ENCODE measurements at places on chromosomes 1 and 21.
A peak's percentile ranks its signal among the peaks of the same experiment; 100 is the strongest.

DNA sequence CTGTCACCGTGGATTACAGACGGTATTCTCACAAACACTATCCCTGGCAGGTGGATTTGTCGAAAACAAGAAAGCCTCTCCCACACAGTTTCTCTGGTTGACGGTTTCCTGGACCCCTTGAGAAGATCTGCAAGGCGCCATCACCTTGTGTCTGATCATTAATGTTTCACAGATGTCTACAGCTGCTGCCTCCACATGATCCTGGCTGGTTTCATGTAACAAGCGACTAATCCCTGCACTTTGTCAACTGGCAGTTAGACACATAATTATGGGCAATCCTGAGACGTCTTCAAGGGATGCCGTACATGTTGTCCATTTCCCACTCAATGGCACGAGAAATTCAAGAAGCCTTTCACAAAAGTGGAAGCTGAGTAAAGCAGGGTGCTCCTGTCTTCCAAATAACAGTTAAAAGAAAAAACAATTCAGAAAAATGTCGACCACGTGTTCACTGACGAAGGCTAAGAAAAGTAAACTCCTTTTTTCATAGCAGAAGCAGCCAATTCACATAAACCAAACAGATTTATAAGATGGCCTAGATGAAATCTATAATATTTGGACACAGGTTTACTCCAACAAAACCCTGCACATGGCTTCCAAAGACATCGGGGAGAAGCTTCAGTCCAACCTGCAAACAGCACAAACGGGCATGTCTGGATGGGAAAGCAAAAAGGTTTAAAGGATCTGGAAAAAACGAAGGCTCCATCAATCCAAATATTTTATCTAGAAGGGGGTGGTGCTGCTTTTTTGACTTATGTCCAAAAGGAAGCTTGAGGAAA, 52.2 kb downstream of the CAPZB start:
- no peaks in the 10 kb centered on the region for H3K36me3 ChIP-seq
- no peak for DNase-seq
- peak overlapping the region; percentile 89 for H3K27ac ChIP-seq
- H3K4me3 ChIP-seq: no peak overlapping the region
- H3K4me1 ChIP-seq: peaks cover 82% of the 10 kb centered on the region

GRCh38 chr1:65263286-65263685, 46.1 kb upstream of the DNAJC6 start:
- H3K4me3 ChIP-seq: no peak overlapping the region
- no peak for DNase-seq
- no peaks in the 10 kb centered on the region for H3K36me3 ChIP-seq
- H3K4me1 ChIP-seq: peaks cover 17% of the 10 kb centered on the region
- H3K27me3 ChIP-seq: peaks cover 8% of the 10 kb centered on the region

- H3K36me3 ChIP-seq: peaks cover 32% of the 10 kb centered on the region
- H3K27me3 ChIP-seq: no peaks in the 10 kb centered on the region
- no peak overlapping the region for H3K27ac ChIP-seq
- no peak overlapping the region for H3K4me3 ChIP-seq
These were observed 3.4 kb upstream of the SLFNL1 start for GRCh38 chr1:41024953-41025352.

DNA sequence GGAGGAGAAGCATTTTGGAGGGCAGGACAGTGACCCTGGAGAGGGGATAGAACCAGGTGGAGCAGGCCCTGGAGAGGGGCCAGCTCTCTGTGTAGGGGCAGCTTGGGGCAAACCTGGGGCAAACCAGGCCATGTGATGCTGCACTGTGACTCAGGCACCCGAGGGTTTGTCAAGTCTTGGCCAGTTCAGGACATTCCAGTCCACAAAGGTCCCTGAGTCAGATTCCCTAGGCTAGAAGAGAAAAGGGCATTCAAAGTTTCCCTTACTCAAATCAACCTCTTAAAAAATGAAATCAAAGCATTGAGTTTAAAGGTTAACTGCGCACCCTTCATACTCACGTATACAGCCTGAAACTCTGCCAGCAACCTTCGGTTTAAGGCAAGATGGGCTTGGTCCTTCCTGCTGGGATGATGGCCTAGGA, 25.2 kb upstream of the PLA2G2C start:
- H3K4me3 ChIP-seq: no peak overlapping the region
- peaks cover 25% of the 10 kb centered on the region for H3K27me3 ChIP-seq
- H3K4me1 ChIP-seq: peaks cover 15% of the 10 kb centered on the region
- no peaks in the 10 kb centered on the region for H3K36me3 ChIP-seq

DNA sequence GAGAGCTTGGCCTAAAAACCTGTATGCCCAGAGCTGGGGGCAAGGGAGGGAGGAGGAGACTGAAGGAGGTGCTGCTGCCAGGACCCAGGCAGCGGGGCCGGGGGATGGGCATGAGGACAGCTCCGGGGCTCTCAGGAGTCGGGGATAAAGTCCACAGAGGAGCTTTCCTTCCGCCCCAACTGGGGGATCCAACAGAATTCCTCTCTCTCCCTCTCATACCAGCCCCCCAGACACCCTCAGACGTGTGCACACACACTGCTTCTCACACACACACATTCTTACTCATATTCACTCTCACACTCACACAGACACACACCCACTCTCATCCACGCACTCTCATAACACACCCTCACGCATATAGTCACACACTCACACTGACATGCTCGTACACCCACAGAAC, 39.1 kb downstream of the SYF2 start:
- H3K36me3 ChIP-seq: no peaks in the 10 kb centered on the region
- H3K4me3 ChIP-seq: no peak overlapping the region
- no peak overlapping the region for H3K27ac ChIP-seq
- peaks cover 13% of the 10 kb centered on the region for H3K4me1 ChIP-seq

- H3K27ac ChIP-seq: no peak overlapping the region
- no peaks in the 10 kb centered on the region for H3K27me3 ChIP-seq
- H3K36me3 ChIP-seq: no peaks in the 10 kb centered on the region
- DNase-seq: no peak
- no peaks in the 10 kb centered on the region for H3K4me1 ChIP-seq
These were observed 174.3 kb downstream of the NEK7 start for GRCh38 chr1:198330982-198331615.

GRCh38 chr1:207984831-207985572, 74.1 kb upstream of the CD34 start:
- H3K4me1 ChIP-seq: no peaks in the 10 kb centered on the region
- no peaks in the 10 kb centered on the region for H3K36me3 ChIP-seq
- H3K4me3 ChIP-seq: no peak overlapping the region

DNA sequence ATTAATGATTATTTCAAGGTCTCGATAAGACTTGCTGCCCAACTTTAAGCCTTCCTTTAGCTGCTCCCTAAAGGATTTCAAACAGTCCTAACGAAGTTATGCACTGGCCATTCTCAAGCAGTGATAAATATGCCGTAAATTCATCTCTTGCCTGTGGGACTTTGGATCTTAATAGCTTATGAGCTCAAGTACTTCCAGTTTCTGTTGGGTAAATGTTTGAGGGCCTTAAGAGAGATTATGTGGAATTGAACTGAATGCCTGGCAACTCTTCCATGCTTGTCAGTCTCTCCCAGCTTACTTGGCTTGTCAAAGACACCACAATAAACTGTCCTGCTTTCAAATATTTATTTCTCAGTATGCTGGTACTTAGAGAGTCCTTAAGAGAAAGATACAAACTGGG, 3.5 kb upstream of the OR10J4 start:
- H3K27ac ChIP-seq: no peak overlapping the region
- no peak overlapping the region for H3K4me3 ChIP-seq
- H3K27me3 ChIP-seq: no peaks in the 10 kb centered on the region
- DNase-seq: no peak
- H3K4me1 ChIP-seq: no peaks in the 10 kb centered on the region

GRCh38 chr1:41485605-41486004, 1.1 kb upstream of the EDN2 start:
- H3K27me3 ChIP-seq: no peaks in the 10 kb centered on the region
- H3K27ac ChIP-seq: no peak overlapping the region
- DNase-seq: no peak
- no peak overlapping the region for H3K4me3 ChIP-seq
- H3K4me1 ChIP-seq: peaks cover 41% of the 10 kb centered on the region

- peaks cover 21% of the 10 kb centered on the region for H3K4me1 ChIP-seq
- H3K36me3 ChIP-seq: no peaks in the 10 kb centered on the region
- H3K27ac ChIP-seq: no peak overlapping the region
- no peak for DNase-seq
- H3K27me3 ChIP-seq: no peaks in the 10 kb centered on the region
These were observed 18.4 kb upstream of the RNF19B start for GRCh38 chr1:32983020-32983419.

DNA sequence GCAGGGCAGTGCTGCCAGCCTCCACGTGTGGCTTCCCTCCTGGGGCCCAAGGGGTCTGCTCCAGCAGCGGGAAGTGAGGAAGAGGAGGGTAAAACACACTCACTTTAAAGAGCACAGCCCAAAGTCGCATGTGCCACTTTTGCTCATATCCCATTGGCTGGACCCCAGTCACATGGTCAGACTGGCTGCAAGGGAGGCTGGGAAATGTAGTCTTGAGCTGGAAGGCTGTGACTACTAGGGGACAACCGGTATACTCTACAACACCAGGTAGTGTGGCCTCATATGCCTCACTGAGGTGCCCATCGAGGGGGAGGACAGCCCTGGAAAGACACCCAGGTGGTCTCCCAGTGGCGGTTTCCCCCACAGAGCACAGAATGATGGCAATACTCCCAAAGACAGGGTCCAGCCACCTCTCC, 45.2 kb downstream of the CAMK2N1 start:
- peaks cover 9% of the 10 kb centered on the region for H3K27me3 ChIP-seq
- H3K4me3 ChIP-seq: no peak overlapping the region
- no peak for DNase-seq
- H3K27ac ChIP-seq: no peak overlapping the region
- no peaks in the 10 kb centered on the region for H3K36me3 ChIP-seq
- H3K4me1 ChIP-seq: no peaks in the 10 kb centered on the region

Data from suprapubic skin (tissue), 4 donors.